ENCODE measurements at places on chromosomes 2 and 18.

GRCh38 chr2:110948027-110948674, 172.6 kb upstream of the BCL2L11 start:
- no peak for DNase-seq

GRCh38 chr2:81645745-81646301, 1341.3 kb upstream of the LRRTM1 start:
- no peak for DNase-seq

DNA sequence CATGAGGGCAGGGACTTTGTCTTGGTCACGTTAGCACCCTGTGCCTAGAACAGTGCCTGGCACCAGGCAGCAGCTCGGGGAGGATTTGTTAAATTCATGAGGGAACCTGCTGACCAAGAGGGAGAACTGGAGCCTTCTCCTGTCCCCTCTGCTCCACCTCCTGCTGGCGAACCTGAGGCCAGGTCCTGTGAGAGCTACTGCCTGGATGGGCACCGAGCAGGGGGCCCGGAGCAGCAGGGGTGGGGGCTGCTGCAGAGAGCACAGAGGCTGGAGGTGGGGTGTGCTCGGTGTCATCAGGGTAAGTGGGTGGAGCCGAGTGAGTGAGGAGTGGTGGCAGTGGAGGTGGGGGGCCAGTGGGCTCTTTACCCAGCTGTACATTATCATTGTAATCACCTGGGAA, 52.1 kb upstream of the FAHD2A start:
- DNase-seq: no peak

DNA sequence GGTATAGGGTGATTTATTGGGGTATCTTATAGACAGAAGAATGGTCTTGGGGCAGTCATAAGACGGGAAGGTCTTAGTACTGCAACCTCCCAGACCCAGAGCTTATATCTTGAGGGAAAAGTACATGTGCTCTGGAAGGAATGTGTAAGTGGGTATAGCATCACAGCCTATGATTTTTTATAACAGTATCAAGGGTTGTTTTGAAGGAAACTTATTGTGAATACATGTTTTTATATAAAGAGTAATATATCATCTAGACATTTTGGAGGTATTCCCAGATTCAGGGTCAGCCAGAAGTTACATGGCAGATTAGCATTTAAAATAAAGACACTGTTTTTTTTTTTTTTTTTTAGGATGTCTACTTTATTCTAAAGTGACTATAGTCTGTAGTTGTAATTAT, 47.6 kb upstream of the STON1 start:
- peak; percentile 41 for DNase-seq

DNA sequence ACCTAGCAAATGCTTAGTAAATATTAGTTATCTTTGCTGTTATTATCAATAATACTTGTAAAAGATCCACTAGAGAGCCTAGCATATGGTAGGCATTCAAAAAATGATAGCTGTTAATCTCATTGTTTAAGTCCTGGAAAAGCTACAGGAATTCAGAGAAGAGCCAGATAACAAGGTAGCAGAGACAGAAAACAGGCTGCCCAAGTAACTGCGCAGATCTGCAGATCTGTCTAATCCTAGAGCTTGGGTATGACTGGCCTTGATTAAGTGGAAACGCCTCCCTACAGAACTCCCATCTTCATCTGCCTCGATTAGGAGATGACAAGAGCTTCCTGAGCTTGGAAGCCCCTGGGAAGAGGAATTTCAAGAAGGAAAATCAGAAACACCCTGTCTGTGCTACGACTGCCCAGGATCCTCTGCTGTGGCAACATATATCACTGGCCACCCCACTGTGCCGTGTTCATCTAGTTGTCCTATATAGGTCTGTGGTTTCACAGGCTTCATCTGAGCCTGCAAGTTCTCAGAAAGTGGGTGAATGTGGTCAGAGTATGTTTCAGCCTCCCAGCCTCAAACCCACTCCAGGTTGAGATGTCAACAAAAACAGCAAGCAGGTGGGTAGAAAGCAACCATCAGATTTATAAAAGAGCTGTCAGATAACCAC, 151.5 kb upstream of the PKDCC start:
- no peak for DNase-seq

GRCh38 chr2:111951486-111951885, 53.1 kb downstream of the MERTK start:
- DNase-seq: no peak

DNA sequence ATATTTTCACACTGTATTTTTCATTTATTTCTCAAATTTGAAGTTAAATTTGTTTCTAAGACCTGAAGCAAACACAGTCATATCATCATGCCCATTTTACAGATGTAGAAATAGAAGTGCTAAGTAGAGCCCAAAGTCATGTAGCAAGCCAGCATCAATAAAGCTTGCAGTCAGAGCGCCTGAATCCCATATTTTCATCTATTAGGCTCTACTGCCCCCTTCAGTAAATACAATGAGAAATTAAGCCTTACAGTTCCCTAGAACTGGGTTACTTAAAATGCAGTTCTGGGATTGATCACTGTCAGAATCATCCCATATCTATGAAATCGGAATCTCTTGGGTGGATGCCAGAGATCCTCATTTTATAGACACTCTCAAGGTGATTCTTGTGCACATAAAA, 419.9 kb downstream of the TGIF1 start:
- peak; percentile 29 for DNase-seq

GRCh38 chr18:75199327-75199726, 9.6 kb downstream of the PTGR3 start:
- DNase-seq: no peak

DNA sequence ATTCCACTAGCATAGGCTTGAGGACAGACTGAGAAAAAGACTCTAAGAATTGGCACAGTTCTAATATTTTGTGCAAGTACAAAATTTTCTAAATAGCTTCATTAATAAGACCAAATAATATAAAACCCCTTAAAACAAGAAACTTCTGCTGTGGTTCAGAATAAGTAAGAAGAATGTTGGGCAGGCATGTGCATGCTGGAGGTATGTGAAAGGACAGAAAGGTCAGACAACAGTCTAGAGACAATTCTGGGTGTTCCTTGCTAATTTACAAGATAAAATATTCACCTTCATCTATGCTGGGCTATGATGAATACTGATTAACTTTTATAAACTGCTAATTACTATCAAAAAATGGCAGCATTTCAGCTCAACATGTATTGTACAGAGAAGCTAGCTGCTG, 14.9 kb downstream of the CEBPZOS start:
- no peak for DNase-seq

DNA sequence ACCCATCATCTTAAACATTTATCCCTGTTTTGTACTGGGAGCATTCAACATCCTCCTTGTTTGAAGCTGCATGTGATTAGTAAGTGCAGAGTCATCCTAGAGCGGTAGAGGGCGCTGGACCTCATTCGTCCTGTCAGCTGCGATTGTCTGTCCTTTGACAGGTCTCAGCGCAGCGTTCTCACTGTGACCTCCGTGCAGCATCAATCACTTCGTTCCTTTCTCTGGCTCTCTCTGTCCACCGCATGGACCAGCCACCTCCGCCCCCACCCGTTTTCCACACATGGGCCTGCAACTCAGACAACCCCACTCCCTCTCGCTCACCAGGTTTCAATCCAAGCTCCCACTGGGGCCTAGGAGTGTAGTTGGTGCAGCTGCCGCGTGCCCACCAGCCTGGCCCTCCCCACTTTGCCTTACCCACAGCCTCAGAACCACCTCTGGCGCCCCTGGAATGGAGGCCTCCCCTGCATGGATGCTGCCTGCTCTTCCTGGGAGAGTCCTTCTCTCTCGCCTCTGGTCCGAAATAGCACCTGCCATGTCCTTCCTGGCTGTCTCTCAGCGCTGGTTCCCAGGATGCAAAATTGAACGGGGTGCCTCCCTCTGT, 90.5 kb downstream of the NDUFA10 start:
- DNase-seq: no peak

DNA sequence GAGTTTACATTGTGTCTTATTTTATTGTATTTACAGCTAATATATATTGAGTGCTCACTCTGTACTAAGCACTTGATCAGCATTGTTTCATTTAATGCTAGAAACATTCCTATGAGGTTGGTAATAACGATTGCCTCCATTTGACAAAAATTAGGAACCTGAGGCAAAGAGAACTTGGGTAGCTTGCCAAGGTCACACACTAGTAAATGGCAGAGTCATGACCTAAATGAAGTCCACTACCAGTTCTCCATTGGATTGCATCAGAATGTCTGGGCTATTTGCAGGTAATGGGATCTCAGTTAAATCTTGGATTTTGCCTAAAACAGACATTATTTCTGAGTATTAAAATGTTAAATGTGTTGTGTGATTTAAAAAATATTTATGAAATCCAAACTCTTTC, 65.8 kb upstream of the CRIM1 start:
- no peak for DNase-seq
